Inflammatory macrophage treated with lipopolysaccharide for 4 hours (primary cell): ENCODE measurements at places on chromosomes 13 and 19.
A peak's percentile ranks its signal among the peaks of the same experiment; 100 is the strongest.

DNA sequence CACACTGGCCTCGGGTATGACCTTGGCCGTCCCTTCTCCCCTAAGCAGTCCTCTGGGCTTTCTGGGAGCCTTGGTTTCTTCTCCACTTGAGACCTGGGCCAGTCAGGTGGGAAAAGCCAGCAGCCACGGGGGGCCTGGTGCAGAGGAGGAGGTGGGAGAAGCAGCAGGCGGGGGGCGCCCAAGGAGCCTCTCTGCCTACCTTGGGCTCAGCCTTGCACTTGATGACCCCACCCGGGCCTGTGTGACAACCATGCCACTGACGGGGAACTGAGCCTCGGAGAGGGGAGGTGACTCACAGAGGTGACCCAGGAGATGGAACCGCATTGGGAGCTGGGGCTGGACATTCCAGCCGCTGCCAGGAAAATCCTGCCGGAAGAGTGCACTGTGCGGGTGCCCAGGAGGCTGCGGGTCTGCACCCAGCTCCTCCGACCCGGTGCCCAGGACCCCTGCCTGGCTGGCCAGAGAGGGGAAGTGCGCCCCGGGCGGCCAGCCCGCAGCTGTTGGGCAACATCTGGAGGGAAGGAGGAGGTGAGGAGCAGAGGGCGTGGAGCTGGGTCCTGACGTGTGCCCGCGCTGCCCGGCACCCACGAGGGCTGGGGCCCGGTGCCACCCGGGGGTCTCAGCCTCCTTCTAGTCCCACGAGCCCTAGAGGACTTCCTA, 23.4 kb upstream of the SLC7A10 start:
- peak; percentile 77 for DNase-seq

DNA sequence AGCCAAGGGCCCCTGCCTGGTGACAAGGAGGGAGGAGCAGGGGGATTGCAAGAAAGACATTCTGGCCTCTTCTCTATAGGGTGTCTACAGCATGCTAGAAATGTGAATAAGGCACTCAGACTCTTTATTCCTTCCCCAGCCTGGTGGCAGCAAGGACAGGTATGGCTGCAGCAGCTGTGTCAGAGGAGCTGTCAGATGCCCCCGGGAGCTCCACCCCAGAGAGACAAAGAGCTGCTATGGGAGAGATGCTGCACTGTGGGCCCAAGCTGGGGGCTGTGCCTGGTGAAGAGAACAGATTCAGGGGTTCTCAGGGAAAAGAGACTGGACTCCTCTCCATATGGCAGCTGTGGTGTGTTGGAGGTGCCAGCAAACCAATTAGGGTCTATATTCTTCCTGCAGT, 1063.3 kb downstream of the OLFM4 start:
- DNase-seq: no peak

GRCh38 chr13:73325723-73326558, 267.1 kb downstream of the KLF5 start:
- no peak for DNase-seq

- DNase-seq: peak; percentile 57
Measured at GRCh38 chr13:43804461-43805070, 17.8 kb upstream of the ENOX1 start.

GRCh38 chr13:96769874-96770273, 224.4 kb downstream of the OXGR1 start:
- DNase-seq: no peak

GRCh38 chr19:52453324-52454094, at the start of gene ZNF578:
ZNF578 (plus strand) TSS chr19:52453553; CDS start chr19:52501846, 48,293 bp downstream.
- peak; percentile 52 for DNase-seq

DNA sequence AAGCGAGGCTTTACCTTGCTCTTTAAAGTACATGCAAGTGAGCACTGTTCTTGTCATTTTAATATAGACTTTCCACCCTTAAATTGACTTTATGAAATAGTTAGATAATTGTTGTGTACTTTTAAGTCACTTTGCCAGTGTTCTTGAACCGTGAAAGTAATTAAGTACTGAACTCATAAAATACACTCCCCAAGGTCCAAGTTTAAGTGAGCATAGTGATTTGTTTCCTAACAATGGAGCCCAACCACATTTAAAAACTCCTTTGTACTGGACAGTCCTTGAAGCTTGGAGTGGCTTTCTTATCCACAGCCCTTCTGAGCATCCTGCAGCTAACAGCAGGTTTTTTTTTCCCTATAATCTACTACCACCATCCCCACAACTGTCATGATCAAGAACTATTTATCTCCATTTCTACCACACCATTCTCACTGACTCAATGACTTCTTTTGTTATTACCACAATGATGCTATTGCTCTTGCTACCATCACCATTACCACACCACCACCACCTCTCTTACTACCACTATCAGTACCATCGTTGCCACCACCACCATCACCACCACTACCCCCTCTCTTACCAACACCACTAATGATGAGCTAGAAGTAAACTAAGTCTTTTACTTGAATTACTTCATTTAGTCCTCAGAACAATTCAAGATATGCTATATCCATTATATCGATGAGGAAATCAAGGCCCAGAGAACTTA, 452.6 kb downstream of the DIAPH3 start:
- DNase-seq: no peak

DNA sequence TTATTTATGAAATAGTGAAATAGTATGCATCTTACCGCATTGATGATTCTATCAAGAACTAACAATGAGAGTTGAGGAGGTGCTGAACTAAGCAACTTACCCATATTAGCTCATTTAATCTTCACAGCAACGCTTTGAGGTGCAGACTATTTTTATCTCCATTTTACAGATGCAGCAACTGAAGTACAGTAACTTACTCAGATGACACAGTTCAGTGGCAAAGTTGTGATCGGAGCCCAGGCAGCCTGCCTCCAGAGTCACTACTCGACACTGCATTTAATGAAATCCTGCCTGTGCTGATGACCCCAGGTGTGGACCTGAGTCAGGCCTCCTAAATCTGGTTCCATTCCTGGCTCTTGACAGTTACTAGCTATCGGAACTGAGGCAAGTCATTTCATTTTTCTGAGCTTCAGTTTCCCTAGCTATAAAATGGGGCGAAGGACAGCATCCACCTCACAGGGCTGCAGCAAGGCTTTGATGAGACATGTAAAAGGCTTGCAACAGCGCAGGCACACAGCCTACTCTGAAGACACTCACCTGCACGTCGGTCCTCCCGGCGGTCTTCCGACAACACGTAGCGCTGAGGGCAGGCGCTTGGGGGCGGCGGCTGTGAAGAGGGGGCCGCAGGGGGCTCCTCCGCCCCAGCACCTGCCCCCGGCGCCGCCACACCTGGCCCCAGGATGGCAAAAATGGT, 1.5 kb downstream of the MYPOP start:
- DNase-seq: no peak

DNA sequence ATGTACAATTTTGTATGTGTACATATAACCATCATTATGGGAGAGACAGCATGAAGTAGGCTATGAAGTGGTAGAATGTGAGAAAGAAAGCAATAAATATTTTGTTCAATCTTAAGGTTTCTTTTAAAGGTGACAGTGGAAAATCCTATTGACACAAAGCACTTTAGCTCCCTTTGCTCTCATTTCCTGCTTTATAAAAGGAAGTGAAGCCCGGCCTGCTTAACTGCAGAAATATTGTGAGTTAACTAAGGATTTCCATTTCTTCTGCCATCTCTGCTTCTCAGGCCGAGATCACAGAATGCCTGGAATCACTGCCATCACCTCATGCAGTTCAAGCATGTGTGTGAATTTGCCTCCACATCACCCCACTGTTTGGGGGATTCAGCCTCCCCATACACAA, 83.5 kb downstream of the FRY start:
- DNase-seq: peak; percentile 80

- DNase-seq: no peak
Measured at GRCh38 chr13:84303035-84303434, 420.8 kb upstream of the SLITRK1 start.

DNA sequence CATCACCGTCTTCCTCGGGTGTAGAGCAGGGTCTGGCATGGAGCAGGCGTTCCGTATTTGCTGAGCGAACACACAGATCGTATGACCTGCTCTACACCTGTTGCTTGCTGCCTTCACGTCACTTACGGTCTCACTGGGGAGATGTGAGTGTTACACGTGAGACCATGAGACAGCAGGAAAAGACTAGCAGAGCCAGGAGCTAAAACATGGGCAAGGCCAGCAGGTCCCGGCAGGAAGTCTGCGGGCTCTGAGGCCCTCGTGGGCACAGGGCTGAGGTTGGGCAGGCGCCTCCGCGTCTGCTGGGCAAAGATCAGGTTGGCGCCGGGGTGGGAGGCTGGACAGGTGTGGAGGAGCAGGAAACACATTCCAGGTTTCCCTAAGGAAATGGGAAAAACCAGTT, 19.7 kb upstream of the GTF3A start:
- no peak for DNase-seq

DNA sequence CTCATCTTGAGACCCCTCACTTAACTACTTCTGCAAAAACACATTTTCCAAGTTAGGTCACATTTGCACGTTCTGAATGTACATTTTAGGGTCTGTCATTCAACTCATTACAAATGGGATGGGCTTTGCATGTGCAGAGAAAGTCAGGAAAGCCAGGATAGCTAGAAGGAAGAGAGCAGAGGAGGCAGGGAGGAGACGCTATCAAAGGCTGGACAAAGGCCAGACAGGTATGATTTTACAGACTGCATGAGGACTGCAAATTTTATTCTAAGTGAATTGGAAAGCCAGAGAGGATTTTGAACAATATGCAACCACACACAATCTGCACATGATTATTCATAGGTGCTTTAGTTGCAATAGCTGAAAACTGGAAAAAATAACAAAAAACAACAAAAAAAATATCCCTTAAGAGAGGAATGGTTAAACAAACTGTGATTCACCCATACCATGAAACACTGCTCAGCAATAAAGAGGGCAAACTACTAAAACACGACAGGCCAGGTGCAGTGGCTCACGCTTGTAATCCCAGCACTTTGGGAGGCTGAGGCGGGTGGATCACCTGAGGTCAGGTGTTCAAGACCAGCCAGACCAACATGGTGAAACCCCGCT, 21.1 kb downstream of the SYDE1 start:
- DNase-seq: no peak
